Activated CD4-positive, alpha-beta memory T cell treated with anti-CD3 and anti-CD28 coated beads for 36 hours (primary cell): ENCODE measurements at places on chromosomes 13 and 19. TPM values are rescaled to one million over a fixed set of nuclear protein-coding genes. Genes with fewer than 3 reads are reported as not detected.
A peak's percentile ranks its signal among the peaks of the same experiment; 100 is the strongest.

DNA sequence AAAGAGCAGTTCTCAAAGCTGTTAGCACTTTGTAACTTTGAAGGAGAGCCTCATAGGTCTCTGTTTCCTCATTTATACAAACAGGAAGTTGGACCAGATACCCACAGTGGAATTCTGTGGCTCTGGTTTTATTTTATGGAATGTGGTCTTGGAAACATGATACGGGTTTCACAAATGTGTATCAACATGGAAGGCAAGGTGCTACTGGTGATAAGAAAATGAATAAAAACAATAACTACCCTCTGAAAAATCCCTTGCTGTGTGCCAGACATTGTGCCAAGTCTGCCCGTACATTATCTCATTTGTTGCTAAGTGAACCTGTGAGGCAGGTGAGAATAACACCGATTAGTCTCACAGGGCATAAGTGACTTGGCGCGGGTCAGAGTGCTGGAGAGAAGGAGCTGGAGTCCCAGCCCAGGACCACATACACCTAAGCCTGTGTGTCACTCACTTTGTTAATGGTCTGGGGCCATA is 45.0 kb upstream of the RNF113B start:
- no peak overlapping the region for H3K27ac ChIP-seq
- H3K4me3 ChIP-seq: no peak overlapping the region
- DNase-seq: no peak
- peaks cover 3% of the 10 kb centered on the region for H3K27me3 ChIP-seq
- no peaks in the 10 kb centered on the region for H3K4me1 ChIP-seq

DNA sequence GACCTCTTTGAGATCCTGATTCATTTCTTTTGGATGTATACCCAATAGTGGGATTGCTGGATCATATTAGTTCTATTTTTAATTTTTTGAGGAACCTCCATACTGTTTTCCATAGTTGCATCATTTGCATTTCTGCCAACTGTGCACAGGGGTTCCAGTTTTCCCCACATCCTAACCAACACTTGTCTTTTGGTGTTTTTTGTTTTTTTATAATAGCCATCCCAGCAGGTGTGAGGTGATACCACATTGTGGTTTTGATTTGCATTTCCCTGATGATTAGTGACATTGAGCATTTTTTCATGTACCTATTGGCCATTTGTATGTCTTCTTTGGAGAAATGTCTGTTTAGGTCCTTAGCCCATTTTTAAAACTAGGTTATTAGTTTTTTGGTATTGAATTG is 18.8 kb upstream of the GPR183 start:
- H3K4me1 ChIP-seq: peaks cover 68% of the 10 kb centered on the region
- H3K4me3 ChIP-seq: no peak overlapping the region
- H3K27ac ChIP-seq: peak overlapping the region; percentile 65
- peaks cover 39% of the 10 kb centered on the region for H3K36me3 ChIP-seq
- no peaks in the 10 kb centered on the region for H3K27me3 ChIP-seq

DNA sequence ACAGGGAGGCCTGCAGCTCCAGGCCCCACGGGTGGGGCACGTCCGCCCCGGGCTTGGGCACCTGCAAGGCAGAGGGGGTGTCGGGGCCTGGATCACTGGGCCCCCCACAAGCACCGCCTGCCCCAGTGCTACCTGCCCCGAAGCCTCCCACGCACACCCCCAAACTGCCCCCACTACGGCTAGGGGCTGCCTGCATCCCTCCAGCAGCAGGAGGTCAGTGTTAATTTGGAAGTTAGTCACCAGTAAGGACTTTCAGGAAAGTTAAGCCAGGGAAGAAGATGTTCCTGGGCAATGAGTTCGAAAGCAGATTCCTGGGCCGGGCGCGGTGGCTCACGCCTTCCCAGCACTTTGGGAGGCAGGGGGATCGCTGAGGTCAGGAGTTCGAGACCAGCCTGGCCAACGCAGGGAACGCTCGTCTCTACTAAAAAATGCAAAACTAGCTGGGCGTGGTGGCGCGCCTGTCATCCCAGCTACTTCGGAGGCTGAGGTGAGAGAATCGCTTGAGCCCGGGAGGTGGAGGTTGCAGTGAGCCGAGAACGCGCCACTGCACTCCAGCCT is 5.5 kb downstream of the PEAK3 start:
- peaks cover 21% of the 10 kb centered on the region for H3K36me3 ChIP-seq
- DNase-seq: no peak
- H3K27me3 ChIP-seq: no peaks in the 10 kb centered on the region
- H3K27ac ChIP-seq: no peak overlapping the region
- H3K4me3 ChIP-seq: no peak overlapping the region
- H3K4me1 ChIP-seq: peaks cover 24% of the 10 kb centered on the region

DNA sequence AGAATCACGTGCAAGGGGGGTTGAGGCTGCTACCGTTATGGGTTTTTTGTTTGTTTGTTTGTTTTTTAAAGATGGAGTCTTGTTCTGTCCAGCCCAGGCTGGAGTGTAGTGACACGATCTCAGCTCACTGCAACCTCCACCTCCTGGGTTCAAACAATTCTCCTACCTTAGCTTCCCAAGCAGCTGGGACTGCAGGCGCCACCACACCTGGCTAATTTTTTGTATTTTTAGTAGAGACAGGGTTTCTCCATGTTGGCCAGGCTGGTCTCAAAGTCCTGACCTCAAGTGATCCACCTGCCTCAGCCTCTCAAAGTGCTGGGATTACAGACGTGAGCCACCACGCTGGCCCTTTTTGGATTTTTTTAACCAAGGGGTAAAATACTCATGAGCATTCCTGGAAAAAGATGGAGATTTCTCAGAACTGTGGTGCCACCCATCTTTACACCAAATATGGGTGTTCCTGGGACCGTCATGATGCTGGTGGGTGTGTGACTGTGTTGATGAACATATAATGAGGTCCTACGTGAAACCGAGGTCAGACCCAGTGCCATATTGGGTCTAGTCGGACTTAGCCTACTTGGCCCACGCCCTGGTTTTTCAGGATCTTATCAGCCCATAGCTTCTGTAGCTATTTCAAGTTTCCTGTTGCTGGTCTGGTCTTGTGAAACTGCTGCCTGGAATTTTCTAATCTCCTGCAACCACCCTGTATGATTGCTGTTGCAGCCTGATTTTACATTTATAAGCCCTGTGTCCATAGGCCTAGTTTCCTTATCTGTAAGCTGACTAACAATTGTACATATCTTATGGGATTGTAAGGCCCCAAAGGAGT is 6.2 kb downstream of the PPP1R15A start:
- peak overlapping the region; percentile 34 for H3K27ac ChIP-seq
- no peaks in the 10 kb centered on the region for H3K27me3 ChIP-seq
- H3K4me3 ChIP-seq: no peak overlapping the region
- peaks cover 41% of the 10 kb centered on the region for H3K36me3 ChIP-seq

- H3K27ac ChIP-seq: no peak overlapping the region
- H3K4me3 ChIP-seq: no peak overlapping the region
- no peaks in the 10 kb centered on the region for H3K27me3 ChIP-seq
- peaks cover 6% of the 10 kb centered on the region for H3K4me1 ChIP-seq
- peaks cover 28% of the 10 kb centered on the region for H3K36me3 ChIP-seq
These were observed 146.6 kb downstream of the RNF17 start for GRCh38 chr13:24910502-24911132.

GRCh38 chr13:28704919-28705318 is 13.9 kb downstream of the SLC46A3 start:
- H3K4me1 ChIP-seq: peaks cover 9% of the 10 kb centered on the region
- no peak overlapping the region for H3K4me3 ChIP-seq
- no peaks in the 10 kb centered on the region for H3K27me3 ChIP-seq
- DNase-seq: no peak
- peaks cover 44% of the 10 kb centered on the region for H3K36me3 ChIP-seq

GRCh38 chr19:41706741-41707501 is 1.5 kb upstream of the CEACAM5 start:
- no peaks in the 10 kb centered on the region for H3K36me3 ChIP-seq
- H3K4me3 ChIP-seq: peak overlapping the region; percentile 40

DNA sequence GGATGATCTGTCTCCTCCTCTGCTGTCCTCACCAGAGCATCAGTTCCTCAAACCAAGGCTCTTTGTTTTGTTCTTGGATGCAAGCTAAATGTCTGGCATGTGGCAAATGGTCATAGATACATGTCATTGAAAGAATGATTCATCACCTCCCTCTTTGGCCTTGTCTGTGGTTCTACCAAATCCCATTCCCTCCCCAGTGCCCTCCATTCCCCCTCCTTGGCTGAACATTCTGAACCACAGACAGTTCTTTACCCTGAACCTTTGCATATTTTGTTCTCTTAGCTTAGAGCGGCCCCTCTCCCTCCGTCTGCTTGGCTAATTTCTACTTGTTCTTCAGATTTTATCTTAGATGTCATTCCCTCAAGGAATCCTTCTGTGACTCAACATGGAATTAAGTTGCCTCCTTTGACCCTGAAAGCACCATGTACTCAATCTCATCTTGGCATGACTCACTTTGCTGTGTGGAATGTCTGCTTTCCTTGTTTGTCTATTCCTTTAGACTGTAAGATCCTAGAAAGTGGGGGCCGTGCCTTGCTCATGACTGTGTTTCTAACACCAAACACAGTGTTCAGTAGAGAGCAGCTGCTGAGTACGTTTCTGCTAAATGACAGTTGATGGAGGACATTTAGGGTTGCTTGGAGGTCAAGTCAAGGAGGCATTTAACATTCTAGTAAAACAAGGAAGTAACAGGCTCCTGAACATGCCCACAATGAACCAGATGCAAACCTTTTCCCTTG is 8.1 kb downstream of the ALOX5AP start:
- H3K27ac ChIP-seq: peak overlapping the region; percentile 75
- H3K36me3 ChIP-seq: peaks cover 21% of the 10 kb centered on the region
- H3K4me1 ChIP-seq: peaks cover 61% of the 10 kb centered on the region
- H3K4me3 ChIP-seq: no peak overlapping the region
- H3K27me3 ChIP-seq: peaks cover 2% of the 10 kb centered on the region

GRCh38 chr19:16945762-16946465 is 57.1 kb downstream of the F2RL3 start:
- H3K27ac ChIP-seq: no peak overlapping the region
- H3K4me1 ChIP-seq: no peaks in the 10 kb centered on the region
- no peaks in the 10 kb centered on the region for H3K36me3 ChIP-seq
- DNase-seq: no peak
- H3K4me3 ChIP-seq: no peak overlapping the region
- H3K27me3 ChIP-seq: no peaks in the 10 kb centered on the region

GRCh38 chr13:51240958-51241357 is 18.8 kb downstream of the FAM124A start:
- H3K27me3 ChIP-seq: peaks cover 10% of the 10 kb centered on the region
- no peaks in the 10 kb centered on the region for H3K4me1 ChIP-seq
- DNase-seq: no peak
- H3K36me3 ChIP-seq: no peaks in the 10 kb centered on the region
- no peak overlapping the region for H3K27ac ChIP-seq

GRCh38 chr19:50725911-50726230 is 2.7 kb downstream of the CLEC11A start:
- H3K27me3 ChIP-seq: peaks cover 58% of the 10 kb centered on the region
- no peak overlapping the region for H3K27ac ChIP-seq
- H3K4me1 ChIP-seq: peaks cover 22% of the 10 kb centered on the region
- H3K36me3 ChIP-seq: no peaks in the 10 kb centered on the region

DNA sequence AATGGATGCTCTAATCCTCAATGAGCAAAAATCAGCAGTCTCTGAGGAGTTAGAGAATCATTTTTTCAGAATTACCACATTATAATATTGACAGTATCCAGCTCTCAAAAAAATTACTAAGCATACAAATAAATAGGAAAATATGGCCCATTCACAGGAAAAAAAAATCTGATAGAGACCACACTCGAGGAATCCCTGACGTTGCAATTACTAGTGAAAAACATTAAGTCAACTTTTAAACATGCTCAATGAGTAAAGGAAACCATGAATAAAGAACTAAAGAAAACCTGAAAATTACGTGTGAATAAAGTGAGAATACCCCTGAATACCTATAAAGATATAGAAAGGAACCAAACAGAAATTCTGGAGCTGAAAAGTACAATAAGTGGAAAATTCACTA is 38.7 kb upstream of the ZNF780A start:
- H3K4me3 ChIP-seq: no peak overlapping the region
- H3K27ac ChIP-seq: no peak overlapping the region
- DNase-seq: no peak
- no peaks in the 10 kb centered on the region for H3K4me1 ChIP-seq
- H3K27me3 ChIP-seq: peaks cover 20% of the 10 kb centered on the region

DNA sequence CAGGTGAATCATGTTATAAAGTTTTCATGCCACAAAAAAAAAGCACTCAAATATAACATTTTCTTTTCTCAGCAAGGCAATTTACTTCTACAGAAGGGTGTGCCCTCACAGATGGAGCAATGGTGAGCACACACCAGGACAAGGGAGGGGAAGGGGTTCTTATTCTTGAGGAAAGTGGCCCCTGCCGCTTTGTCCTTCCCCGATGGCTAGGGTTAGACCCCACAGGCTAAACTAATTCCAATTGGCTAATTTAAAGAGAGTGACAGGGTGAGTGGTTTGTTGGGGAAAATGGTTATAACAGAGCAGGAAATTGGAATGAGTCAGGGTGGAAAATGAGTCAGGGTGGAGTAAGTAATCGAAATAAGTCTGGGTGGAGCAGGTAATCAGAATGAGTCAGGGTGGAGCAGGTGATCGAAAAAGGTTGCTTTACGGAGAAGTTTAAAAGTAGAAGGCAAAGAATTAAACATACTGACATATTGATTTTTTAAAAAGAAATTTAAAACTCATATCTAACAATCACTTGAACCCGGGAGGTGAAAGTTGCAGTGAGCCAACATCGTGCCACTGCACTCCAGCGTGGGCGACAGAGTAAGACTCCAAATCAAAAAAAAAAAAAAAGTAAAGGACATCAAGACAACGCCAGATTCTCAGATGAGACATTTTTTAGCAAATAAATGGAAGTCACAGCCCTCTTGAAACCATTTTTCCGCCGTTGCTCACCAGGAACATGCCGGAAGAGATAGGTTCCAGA is 813 bp downstream of the ZNF562 start:
- peak overlapping the region; percentile 96 for H3K4me3 ChIP-seq
- DNase-seq: peak; percentile 51

GRCh38 chr19:28889941-28890670 is 322.8 kb downstream of the UQCRFS1 start:
- H3K4me3 ChIP-seq: no peak overlapping the region
- no peaks in the 10 kb centered on the region for H3K36me3 ChIP-seq
- peaks cover 11% of the 10 kb centered on the region for H3K27me3 ChIP-seq

- H3K27ac ChIP-seq: peak overlapping the region; percentile 90
- H3K4me1 ChIP-seq: peaks cover 40% of the 10 kb centered on the region
- H3K36me3 ChIP-seq: peaks cover 54% of the 10 kb centered on the region
These were observed 21.2 kb downstream of the PCID2 start for GRCh38 chr13:113187263-113187669.

DNA sequence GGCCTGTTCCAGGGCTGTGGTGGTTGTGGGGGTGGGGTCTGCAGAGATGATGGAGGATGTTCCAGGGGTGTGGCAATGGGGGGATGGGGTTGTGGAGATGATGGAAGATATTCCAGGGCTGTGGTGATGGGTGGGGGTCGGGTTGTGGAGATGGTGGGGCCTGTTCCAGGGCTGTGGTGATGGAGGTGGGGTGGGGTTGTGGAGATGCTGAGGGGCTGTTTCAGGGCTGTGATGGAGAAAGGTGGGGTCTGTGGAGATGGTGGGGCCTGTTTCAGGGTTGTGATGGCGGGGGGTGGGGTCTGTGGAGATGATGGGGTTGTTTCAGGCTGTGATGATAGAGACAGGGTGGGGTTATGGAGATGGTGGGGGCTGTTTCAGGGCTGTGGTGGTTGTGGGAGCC is 62.0 kb downstream of the TEX29 start:
- no peak for DNase-seq
- no peak overlapping the region for H3K4me3 ChIP-seq
- H3K4me1 ChIP-seq: peaks cover 12% of the 10 kb centered on the region
- no peaks in the 10 kb centered on the region for H3K36me3 ChIP-seq

The B3GNT3 gene
- total RNA-seq: 0.26 TPM

The KLK3 gene
- total RNA-seq: not detected

The TEKTIP1 gene
- 1.8 TPM for total RNA-seq

The ZSCAN22 gene
- total RNA-seq: 3.3 TPM

The OXGR1 gene
- not detected for total RNA-seq

The CDC34 gene
- total RNA-seq: 45.9 TPM

The LILRA1 gene
- total RNA-seq: not detected

The TMC4 gene
- total RNA-seq: 0.27 TPM

The TUBA3C gene
- not detected for total RNA-seq
